ENCODE measurements at places on chromosomes 13 and 19. TPM values are rescaled to one million over a fixed set of nuclear protein-coding genes. Genes with fewer than 3 reads are reported as not detected.

DNA sequence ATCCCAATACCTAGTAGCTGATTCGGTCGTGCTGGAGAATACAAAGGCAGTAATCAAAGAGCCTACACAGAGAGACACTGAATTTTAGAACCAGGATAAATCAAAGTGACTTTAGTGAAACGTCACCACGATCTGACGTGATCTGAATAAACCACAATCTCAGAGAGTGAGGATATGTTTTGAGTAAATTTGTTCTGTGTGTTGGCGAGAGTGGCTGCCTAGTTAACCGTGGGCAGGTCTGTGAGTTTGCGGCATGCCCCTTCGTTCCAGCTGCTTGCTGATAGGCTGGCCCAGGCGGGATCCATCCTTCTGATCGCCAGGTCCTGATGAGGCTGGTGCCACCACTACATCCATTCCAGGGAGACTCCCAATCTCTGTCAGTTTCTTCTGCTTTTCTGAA, 40.4 kb downstream of the LRCH1 start:
- no peak for DNase-seq

GRCh38 chr13:88627071-88627470, 955.9 kb downstream of the SLITRK5 start:
- DNase-seq = no peak

GRCh38 chr13:70473907-70474306, 365.7 kb upstream of the KLHL1 start:
- DNase-seq = no peak

DNA sequence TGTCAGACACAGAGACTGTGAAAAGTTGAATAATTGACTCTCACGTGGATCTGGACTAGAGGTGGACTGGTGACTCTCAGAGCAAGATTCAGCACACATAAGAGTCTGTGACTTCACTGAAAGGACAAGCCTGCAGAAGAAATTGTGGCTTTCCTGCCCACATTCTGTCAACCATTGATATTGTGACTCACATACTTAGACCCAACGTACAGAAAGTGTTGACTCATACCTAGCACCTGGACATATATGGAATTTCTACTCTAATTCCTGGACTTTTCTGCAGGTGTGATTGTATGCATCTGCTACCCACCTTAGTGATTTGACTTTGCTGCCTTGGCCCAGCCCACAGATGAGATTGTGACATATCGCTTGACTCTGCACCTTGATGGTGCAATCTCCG, 15.6 kb upstream of the ZNF730 start:
- DNase-seq = no peak

DNA sequence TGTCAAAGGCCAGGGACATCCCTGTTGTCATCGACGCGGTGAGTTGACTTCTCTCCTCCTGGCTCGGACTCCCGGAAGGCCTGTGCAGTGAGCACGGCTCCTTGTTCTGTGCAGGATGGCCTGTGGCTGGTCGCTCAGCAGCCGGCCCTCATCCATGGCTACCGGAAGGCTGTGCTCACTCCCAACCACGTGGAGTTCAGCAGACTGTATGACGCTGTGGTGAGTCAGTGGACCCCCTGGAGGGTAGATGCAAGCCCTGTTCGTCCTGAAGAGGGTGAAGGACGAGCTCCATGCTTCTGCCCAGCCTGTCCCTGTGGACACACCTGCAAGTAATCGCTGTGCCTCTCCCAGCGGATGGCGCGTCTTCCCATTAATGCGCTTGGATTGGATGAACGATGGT, 19.2 kb downstream of the NAXD start:
- DNase-seq = no peak

- DNase-seq = no peak
These were observed 125.2 kb downstream of the LMO7 start for GRCh38 chr13:75761369-75761768.

GRCh38 chr13:65330691-65331090, 1899.4 kb downstream of the PCDH9 start:
- DNase-seq = no peak

DNA sequence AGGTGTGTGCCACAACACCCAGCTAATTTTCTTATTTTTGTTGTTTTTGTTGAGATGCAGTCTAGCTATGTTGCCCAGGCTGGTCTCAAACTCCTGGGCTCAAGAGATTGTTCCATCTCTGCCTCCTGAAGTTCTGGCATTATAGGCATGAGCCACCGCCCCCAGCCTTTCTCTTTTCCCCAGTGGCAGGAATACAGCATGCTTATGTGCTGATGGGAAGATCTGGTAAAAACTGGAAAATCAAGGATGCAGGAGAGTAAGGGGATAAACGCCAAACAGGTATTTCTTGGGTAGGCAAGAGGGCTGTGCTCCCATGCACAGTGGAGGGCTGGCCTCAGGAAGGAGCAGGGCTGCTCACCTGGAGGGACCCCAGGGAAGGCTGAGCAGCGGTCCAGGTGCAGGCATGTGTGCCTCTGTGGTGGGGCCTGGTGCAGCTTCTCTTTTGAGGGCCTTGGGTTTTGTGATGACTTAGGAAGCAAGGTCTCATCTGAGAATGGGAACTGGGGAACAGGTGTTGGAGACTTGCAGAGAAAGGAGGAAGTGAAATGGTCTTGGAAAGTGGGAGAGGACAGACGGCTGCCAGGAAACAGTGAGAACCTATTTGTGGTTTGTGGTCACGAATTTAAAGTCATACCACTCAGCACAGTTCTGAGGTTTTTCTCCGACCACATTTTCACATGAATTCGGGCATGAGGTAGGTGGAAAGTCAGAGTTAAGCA, 106.5 kb downstream of the TEX26 start:
- peak; percentile 58 for DNase-seq

ZNF429 gene
- total RNA-seq = 13.6 TPM

NKPD1 gene
- total RNA-seq = 42.0 TPM

PALM gene
- total RNA-seq = 92.3 TPM

Data from lower leg skin (tissue), 4 donors.